H54 (cell line): ENCODE measurements at places on chromosomes 7 and 10.

DNA sequence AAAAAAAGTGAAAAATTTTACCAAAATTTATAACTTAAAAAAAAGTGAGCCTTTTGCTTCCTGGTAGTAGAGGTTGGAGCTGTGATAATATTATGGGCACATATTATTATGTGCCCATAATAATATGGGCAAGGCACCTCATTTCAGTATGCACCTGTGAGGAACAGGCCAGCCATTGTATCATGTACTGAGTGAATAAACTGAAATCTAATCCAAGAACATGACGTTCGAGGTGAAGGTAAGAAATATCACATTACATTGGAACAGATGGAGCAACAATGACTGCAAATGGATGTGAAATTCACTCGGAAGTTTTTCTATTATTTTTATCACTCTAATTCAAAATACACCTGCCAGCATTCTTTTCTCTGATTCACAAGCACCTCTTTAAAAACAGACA lies 216.0 kb downstream of the KLF6 start:
- DNase-seq, result no peak

GRCh38 chr10:30420766-30421165 lies 13.2 kb upstream of the MAP3K8 start:
- no peak for DNase-seq

GRCh38 chr10:14536241-14537213 lies 205.8 kb upstream of the FRMD4A start:
- DNase-seq, result peak; percentile 36

DNA sequence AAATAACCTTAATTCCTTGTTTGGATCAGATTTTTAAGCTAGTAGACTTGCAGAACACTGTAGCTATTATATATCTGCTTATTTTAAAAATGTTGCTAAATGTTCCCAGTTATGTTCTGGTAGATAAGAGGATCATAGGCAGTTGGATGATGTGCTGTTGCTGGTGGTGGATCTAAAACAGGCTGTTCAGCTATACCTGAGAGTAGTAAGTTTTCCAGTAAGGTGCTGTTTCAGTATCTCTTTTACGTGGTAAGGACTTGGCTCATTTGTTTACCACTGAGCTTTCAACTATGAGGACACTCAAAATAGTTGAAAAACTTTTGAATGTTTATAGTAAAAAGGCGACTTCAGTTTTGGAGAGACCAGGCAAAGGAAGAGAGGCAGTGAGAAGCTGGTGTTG lies 180.9 kb downstream of the CDK14 start:
- no peak for DNase-seq

DNA sequence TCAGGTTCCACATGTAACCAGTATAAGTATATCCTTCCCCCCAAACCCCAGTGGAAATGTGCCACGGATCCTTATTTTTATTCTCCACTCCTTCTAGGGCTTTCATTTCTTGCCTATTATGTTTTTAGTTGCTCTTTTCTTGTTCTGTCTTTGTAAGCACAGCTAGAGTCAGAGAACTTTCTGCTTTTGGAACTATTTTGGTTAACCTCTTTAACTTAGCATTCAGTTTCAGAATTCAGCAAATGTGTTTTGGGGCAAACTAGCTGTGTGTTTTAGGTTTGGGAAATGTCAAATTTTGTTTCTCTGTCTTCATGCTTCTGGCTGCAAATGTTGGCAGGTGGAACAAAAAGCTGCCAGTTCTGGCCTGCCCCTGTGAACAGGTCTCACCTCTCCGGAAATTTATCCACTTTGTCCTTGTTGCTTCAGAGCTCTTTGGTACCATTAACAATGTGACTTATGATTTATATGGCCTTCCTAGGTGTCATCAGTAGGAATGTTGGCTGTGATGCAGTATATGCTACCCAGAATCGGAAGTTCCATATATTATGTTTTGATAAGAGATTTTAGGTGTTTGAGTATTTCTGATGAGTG lies 156.1 kb downstream of the ADK start:
- no peak for DNase-seq

DNA sequence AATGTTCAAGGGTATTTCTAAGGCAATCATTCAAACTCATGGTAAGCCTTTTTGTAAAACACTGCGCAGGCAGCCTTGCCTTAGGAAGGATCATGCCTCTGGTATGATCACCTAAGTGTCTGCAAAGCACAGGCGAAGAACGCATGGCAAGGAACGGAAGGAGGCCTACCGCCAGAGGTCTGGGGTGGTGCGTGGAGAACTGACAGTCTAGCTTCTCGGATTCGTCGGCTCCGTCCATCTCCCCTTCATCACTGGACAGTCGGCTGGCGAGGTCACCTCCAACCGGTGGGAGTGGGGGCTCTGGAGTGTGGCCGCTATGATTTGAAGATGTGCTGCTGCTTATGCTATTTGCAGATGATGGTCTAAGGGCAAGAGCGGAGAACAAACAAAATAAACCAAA lies 42.6 kb upstream of the EFCAB10 start:
- no peak for DNase-seq

GRCh38 chr10:106571192-106571946 lies 593.1 kb downstream of the SORCS1 start:
- no peak for DNase-seq

GRCh38 chr7:10696064-10696463 lies 277.6 kb upstream of the PHF14 start:
- DNase-seq, result no peak

DNA sequence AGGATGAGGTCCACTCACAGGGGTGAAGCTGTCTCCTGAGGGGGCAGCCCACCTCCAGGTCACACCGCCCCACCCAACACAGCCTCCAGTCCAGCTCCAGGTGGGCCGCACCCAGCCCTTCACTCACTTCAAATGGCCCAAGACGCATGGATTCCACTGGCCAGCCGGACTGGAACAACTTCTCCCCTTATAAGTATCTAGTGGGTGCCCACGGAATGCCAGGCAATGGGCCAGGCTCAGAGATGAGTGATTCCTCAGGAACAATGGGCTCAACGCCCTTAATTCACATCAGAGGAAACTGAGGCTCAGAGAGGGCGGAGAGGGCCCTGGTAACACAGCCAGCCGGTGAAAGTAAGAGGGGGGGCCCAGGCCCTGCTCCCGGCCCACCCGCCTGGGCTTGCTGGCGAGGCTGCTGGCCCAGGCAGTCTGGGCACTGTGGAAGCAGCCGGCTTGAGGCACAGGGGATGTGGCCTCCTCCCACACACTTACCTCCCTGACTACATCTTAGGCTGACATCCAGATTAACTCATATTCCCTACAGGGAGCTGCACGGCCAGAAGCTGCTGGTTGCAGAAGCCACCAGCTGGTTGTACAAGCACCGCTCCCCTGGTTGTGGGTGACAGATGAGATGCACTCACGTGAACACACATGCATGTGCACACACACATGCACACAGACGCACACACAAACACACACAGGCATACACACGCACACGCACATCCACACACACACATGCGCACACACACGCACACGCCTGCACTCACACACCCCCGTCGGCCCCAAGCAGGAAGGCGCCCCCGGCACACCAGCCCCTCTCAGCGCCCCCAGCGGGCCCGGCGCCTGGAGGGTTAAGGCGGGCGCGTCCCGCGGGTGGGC lies 1.0 kb upstream of the FAM20C start:
- peak; percentile 99 for DNase-seq

- no peak for DNase-seq
Measured at GRCh38 chr10:117536072-117536865, 6.3 kb upstream of the EMX2 start.

GRCh38 chr7:39088730-39089593 lies 111.3 kb downstream of the POU6F2 start:
- no peak for DNase-seq

DNA sequence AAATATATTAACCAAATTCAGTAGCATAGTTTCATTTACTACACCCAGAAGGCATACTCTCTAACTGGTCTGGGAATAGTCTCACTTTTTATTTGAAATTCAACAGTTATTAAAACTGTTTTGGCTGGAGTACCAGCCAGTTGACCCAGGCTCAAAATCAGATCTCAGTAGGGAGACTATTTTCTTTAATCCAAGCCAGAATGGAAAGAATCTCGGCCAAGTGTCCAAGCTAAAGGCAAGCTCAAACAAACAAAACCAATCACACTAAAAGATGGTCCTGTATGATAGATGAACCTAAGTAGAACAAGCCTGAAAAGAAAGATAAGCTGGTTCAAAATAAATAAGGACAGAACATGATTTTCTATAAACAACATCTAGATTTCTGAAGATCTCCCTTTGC lies 259.6 kb upstream of the POM121L12 start:
- no peak for DNase-seq

DNA sequence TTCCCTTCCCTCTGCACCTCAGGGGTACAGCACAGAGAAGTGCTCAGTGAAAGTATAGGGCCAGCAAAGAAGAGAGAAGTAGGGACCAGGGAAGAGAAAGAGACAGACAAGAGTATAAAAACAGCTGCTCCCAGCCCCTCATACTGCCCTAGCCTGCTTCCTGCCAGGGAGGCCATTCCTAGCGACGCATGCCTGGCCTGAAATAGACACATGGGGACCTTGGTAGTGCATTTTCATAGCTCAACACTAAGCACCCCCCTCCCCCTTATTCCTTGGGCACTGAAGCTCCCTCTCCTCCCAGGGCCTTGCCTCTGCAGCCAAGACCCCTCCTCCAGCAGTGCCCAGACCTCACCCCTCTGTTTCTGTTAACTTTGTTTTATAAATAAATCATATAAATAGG lies 64.7 kb downstream of the ZMIZ1 start:
- no peak for DNase-seq

DNA sequence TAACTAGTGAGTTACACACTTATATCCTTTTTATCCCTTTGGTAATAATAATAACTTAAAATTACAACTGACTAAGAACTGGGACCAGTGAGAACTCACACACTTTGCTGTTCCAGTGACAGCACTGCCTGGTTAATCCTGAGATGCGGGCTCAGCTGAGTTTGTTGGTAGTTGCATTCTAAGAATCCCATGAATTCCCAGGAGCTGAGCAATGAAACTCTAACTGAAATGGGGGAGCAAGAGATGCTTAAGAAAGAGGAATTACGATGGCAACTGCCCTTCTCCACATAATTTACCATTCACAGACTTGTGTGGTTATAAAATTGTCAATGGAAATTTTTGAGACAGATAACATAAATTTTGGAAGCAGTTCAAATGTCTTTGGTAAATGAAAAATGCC lies 659.4 kb downstream of the MAGI2 start:
- DNase-seq, result no peak

- DNase-seq, result no peak
Measured at GRCh38 chr7:131288450-131288849, 39.2 kb upstream of the MKLN1 start.
